ENCODE measurements at places on chromosomes 7 and 10.

GRCh38 chr7:25118048-25118753, 6.9 kb downstream of the CYCS start:
- no peak for DNase-seq

GRCh38 chr10:1561731-1562337, 175.5 kb downstream of the ADARB2 start:
- no peak for DNase-seq

- no peak for DNase-seq
Observed at GRCh38 chr10:112913661-112914287, 36.3 kb upstream of the TCF7L2 start.

- no peak for DNase-seq
Observed at GRCh38 chr7:138226745-138227279, 150.6 kb downstream of the AKR1D1 start.

- DNase-seq: no peak
Observed at GRCh38 chr7:128271471-128271941, 30.4 kb downstream of the LEP start.

Data from pulmonary artery endothelial cell (primary cell).